ENCODE measurements at places on chromosomes 13 and 19. TPM values are rescaled to one million over a fixed set of nuclear protein-coding genes. Genes with fewer than 3 reads are reported as not detected.

BEST2 gene
- total RNA-seq, result not detected

OXGR1 gene
- not detected for total RNA-seq

FSTL3 gene
- total RNA-seq, result 3.1 TPM

ZNF439 gene
- 6.2 TPM for total RNA-seq

ZNF813 gene
- total RNA-seq, result 5.5 TPM

CGB8 gene
- not detected for total RNA-seq

PRODH2 gene
- not detected for total RNA-seq

ZNF154 gene
- total RNA-seq, result 5.6 TPM

DNA sequence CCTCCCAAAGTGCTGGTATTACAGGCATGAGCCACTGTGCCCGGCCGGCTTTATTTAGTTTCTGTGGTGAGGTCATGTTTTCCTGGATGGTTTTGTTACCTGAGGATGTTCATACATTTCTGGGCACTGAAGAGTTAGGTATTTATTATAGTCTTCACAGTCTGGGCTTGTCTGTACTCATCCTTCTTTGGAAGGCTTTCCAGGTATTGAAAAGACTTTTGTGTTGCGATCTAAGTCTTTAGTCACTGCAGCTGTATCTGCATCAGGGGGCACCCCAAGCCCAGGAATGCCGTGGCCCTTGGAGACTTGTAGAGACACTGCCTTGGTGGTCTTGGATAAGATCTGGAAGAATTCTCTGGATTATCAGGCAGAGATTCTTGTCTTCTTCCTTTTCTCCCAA is 12.8 kb downstream of the BLOC1S3 start:
- H3K36me3 ChIP-seq, result no peaks in the 10 kb centered on the region
- H3K4me1 ChIP-seq, result peaks cover 6% of the 10 kb centered on the region
- H3K27ac ChIP-seq, result no peak overlapping the region
- no peak for DNase-seq
- H3K27me3 ChIP-seq, result no peaks in the 10 kb centered on the region

DNA sequence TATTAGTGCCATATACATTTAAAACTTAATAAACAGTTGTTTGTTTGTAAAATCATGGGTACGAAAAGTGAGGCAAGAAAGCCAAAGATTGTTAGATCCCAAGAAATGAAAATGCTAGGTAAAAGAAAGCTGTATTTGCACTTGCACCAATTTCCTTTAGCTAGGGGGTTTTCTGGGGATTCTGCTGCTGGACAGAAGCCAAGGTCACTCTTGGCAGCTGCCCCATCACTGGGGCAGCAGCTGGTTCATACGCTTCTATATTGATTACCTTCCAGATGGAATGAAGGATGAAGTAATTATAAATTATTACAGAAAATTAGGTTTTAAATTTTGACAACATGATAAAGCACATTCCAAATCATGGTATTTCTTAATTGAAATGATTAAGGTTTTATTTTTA is 127.4 kb downstream of the SLITRK5 start:
- H3K27ac ChIP-seq, result no peak overlapping the region
- no peaks in the 10 kb centered on the region for H3K27me3 ChIP-seq
- no peak overlapping the region for H3K4me3 ChIP-seq
- DNase-seq, result no peak
- H3K36me3 ChIP-seq, result no peaks in the 10 kb centered on the region

DNA sequence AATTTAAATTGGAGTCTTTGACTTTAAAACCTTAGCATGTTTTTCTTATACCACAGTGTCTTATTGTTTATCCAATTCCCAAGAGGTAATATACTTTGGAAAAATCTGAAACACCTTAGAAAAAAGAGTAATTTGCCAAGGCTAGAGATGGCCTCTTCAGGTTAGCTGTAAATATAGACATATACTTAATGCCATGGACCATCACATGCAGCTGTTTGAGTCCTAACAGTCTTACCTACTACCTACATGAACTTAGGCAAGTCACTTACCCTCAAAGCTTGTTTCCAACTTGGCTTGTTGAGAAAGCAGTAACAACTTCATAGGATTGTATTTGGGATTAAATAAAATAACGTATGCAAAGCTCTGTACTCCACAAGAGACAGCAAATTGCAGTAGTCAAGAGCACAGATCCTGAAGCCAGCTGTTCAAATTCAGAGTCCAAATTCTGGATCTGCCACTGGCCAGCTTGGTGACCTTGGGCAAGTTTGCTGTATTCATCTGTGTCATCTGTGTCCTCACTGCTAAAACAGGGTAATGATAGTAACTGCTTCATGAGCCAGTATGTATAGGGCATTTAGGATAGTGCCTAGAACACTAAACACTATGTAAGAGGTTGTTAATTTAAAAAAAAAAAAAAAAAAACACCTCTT is 13.2 kb upstream of the SPART start:
- peaks cover 6% of the 10 kb centered on the region for H3K4me1 ChIP-seq
- no peak overlapping the region for H3K4me3 ChIP-seq
- H3K27ac ChIP-seq, result no peak overlapping the region
- H3K27me3 ChIP-seq, result no peaks in the 10 kb centered on the region
- no peak for DNase-seq
- H3K36me3 ChIP-seq, result no peaks in the 10 kb centered on the region

DNA sequence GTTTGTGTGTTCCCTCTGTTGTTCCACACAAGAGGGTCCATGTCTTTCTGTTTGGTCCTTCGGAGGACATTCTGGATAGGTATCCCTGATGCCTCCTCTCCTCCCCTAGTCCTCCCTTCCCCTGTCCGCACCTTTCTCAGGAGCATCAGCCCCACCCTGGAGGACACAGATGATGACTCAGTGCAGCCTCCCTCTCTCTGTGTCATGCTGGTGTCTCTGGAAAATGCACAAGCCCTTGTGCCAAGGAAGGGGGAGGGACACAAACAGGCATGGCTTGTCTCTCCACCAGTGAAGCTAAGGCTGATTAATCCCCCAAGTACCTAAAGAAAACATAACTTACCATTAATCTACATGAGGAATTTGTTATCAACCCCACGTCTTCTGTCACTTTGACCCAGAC is 16.2 kb upstream of the TNFRSF19 start:
- H3K4me3 ChIP-seq, result no peak overlapping the region
- H3K27me3 ChIP-seq, result peaks cover 12% of the 10 kb centered on the region
- DNase-seq, result no peak
- H3K36me3 ChIP-seq, result no peaks in the 10 kb centered on the region
- H3K4me1 ChIP-seq, result no peaks in the 10 kb centered on the region

DNA sequence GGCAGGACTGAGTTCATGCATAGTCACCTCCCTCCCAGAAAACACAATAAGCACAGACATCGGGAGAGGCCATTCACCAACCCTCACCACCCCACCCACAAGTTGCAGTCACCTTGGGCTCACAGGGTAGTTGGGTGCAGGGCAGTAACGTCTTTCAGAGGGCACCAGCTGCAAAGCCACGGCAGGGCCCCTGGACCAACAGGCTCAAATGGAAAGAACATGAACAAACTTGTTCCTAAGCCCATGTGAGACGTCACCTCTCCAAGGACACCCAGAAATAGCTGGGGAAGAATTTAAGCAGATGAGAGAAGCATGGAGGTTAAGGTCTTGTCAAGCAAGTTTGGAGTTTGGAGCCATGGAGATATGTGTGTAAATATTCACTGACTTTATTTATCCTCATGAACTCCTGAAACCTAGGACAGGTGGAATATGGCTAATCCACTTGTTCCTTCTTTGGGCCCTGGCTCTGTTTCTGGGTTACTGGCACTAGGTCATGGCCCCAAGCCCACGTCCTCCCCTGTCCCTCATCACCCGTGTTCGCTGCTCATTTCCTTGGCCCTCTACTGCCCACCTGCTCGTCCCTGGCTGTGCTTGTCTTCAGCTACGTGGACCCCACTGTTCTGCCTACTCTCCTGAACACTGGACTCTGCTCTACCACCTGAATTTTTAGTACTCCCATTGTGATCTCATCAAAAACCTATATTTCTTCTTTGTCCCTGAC is 40.4 kb downstream of the SACS start:
- H3K36me3 ChIP-seq, result no peaks in the 10 kb centered on the region
- H3K27me3 ChIP-seq, result peaks cover 11% of the 10 kb centered on the region
- no peak for DNase-seq
- no peak overlapping the region for H3K4me3 ChIP-seq

DNA sequence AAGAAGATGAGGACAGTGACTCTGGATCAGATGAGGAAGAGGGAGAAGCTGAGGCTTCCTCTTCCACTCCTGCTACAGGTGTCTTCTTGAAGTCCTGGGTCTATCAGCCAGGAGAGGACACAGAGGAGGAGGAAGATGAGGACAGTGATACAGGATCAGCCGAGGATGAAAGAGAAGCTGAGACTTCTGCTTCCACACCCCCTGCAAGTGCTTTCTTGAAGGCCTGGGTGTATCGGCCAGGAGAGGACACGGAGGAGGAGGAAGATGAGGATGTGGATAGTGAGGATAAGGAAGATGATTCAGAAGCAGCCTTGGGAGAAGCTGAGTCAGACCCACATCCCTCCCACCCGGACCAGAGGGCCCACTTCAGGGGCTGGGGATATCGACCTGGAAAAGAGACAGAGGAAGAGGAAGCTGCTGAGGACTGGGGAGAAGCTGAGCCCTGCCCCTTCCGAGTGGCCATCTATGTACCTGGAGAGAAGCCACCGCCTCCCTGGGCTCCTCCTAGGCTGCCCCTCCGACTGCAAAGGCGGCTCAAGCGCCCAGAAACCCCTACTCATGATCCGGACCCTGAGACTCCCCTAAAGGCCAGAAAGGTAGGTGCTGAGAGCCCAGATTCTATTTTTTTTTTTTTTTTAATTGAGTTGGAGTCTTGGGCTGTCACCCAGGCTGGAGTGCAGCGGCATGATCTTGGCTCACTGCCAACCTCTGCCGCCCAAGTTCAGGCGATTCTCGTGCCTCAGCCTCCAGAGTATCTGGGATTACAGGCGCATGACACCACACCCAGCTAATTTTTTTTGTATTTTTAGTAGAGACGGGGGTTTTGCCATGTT is 2.3 kb downstream of the PPP1R15A start:
- H3K4me1 ChIP-seq, result peaks cover 50% of the 10 kb centered on the region
- no peaks in the 10 kb centered on the region for H3K27me3 ChIP-seq
- peak overlapping the region; percentile 98 for H3K4me3 ChIP-seq
- peaks cover 42% of the 10 kb centered on the region for H3K36me3 ChIP-seq

DNA sequence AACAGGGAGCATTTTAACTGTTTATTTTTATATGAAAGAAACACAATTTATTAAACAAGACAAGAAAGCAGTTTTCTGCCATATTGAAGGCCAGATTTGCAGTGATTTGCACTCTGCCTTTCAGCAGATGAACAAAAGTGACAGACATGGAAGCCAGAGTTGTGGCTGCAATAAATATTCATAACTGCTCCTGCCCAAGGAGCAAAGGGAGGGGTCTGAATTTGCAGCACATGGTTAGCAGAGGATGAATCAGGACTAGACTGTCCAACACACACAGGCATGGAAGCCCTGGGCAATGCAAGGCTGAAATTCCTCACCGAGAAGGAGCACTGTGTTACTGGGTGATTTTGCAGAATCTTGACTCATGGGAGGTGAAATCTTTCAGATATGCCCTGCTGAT is 418.2 kb downstream of the DCT start:
- H3K27ac ChIP-seq, result no peak overlapping the region
- H3K4me3 ChIP-seq, result no peak overlapping the region
- no peaks in the 10 kb centered on the region for H3K4me1 ChIP-seq

- no peak overlapping the region for H3K27ac ChIP-seq
- H3K27me3 ChIP-seq, result no peaks in the 10 kb centered on the region
- no peak for DNase-seq
- peaks cover 3% of the 10 kb centered on the region for H3K36me3 ChIP-seq
- no peak overlapping the region for H3K4me3 ChIP-seq
These were observed 59.0 kb downstream of the WDFY2 start for GRCh38 chr13:51643105-51643881.

DNA sequence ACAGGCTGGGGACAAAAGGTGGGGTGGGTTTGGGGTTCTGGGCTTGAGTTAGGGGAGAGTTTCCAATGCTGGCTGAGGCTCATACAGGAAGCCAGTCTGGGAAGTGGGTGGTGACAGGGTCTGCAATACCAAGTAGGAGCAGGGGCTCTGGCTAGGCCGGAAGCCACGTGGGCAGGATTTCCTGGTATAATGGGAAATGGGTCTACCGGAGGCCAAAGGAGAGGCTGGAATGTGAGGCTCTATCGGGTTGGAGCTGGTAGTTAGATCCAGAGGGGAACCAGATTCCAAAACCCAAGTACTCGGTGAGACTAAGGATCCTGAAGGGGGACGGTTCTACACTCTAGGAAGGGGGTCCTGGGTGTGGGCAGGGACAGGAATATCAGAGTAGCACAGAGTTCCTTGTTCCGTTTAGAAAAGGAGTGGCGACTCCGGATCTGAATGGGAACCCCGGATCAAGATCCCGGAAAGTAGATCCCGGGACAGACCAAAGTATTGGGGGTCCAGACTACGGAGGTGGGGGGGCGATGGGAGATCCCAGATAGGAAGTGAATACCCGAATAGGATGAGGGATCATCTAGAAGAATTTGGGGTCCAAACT is 802 bp downstream of the CDC37 start:
- DNase-seq, result peak; percentile 58
- peak overlapping the region; percentile 93 for H3K27ac ChIP-seq
- peak overlapping the region; percentile 97 for H3K4me3 ChIP-seq
- peaks cover 22% of the 10 kb centered on the region for H3K36me3 ChIP-seq

GRCh38 chr19:17307876-17308377 is 1.4 kb upstream of the DDA1 start:
- peaks cover 3% of the 10 kb centered on the region for H3K36me3 ChIP-seq
- H3K27ac ChIP-seq, result peak overlapping the region; percentile 3
- H3K4me3 ChIP-seq, result peak overlapping the region; percentile 4
- no peaks in the 10 kb centered on the region for H3K27me3 ChIP-seq
- H3K4me1 ChIP-seq, result peaks cover 56% of the 10 kb centered on the region
- no peak for DNase-seq

DNA sequence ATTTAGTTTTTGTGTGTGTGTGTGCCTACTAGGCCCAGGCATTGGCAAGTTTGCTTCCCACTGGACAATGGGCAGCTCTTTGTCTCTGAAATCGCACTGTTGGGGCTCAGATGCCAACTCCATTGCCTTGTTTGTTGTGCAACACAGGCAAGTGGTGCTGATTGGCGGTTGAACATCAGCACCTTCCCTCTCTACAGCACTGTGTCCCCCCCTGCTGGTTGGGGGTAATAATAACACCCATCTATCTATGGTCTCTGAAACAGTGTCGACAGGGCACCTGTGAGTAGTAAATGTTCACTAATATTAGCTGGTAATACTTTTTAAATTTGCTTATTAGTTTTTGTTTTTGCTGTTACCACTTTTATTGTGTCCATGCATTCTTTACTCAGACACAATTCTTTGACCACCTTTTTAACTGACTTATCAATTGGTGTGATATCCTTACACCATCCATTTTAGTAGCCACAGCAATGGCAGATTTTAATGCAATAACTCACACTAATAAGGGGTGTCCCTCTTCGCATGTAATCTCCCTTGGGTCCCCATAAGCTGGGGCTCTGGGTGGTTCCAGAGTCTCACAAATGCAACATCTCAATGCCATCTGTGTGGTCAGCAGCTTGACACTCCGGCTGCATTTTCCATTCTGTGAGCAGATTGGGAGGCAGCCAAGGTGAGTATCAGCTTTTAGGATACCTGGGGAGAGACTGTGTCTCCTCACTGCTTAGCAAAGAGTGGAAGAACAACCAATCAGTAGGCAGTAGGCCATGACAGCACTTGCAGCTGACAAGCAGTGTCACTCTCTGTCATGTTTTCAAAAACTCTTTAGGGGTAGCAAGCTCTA is 47.7 kb upstream of the UQCRFS1 start:
- H3K27me3 ChIP-seq, result peaks cover 2% of the 10 kb centered on the region
- peak; percentile 68 for DNase-seq
- no peaks in the 10 kb centered on the region for H3K4me1 ChIP-seq
- H3K36me3 ChIP-seq, result no peaks in the 10 kb centered on the region
- no peak overlapping the region for H3K4me3 ChIP-seq

All from activated CD8-positive, alpha-beta memory T cell treated with anti-CD3 and anti-CD28 coated beads, Interleukin-2, amount 10 ng/mL, durations not matched to agents 7 days and 5 days (primary cell).